HCT116 (cell line): ENCODE measurements at places on chromosomes 1 and 21. TPM values are rescaled to one million over a fixed set of nuclear protein-coding genes. Genes with fewer than 3 reads are reported as not detected.

Gene MAN1C1
- 1.2 TPM for total RNA-seq

Gene RAB42
- total RNA-seq, result not detected

Gene ELAPOR1
- 0.57 TPM for total RNA-seq

Gene PRR9
- total RNA-seq, result not detected

Gene MYOG
- not detected for total RNA-seq

Gene SLFNL1
- 0.20 TPM for total RNA-seq

Gene PTPN22
- total RNA-seq, result 0.17 TPM

Gene MNDA
- not detected for total RNA-seq

Gene CFAP45
- total RNA-seq, result 0.59 TPM

Gene KRTAP19-1
- total RNA-seq, result not detected

Gene KCNQ4
- total RNA-seq, result 4.1 TPM

Gene SYCP1
- not detected for total RNA-seq

Gene SMPDL3B
- 16.4 TPM for total RNA-seq

Gene CDA
- total RNA-seq, result 28.6 TPM

Gene JAM2
- 0.15 TPM for total RNA-seq

Gene ACOT11
- 31.1 TPM for total RNA-seq

Gene OR6N1
- total RNA-seq, result not detected

Gene MTARC1
- total RNA-seq, result 26.5 TPM

Gene BTBD8
- 2.8 TPM for total RNA-seq

Gene AMY1C
- total RNA-seq, result not detected

Gene NBPF9
- total RNA-seq, result 17.2 TPM

Gene HTR6
- total RNA-seq, result 0.57 TPM

Gene LINGO4
- total RNA-seq, result not detected

Gene ELF3
- total RNA-seq, result 200 TPM

Gene EFNA3
- total RNA-seq, result 20.4 TPM

Gene C1orf141
- total RNA-seq, result not detected

Gene ZNF593OS
- not detected for total RNA-seq

Gene CYP4A22
- not detected for total RNA-seq

Gene TEDDM1
- total RNA-seq, result not detected

Gene SDC3
- 40.1 TPM for total RNA-seq

Gene TMEM51
- 16.6 TPM for total RNA-seq

Gene ORC1
- total RNA-seq, result 25.6 TPM

Gene RHBDL2
- total RNA-seq, result not detected

Gene OR2M3
- not detected for total RNA-seq

Gene CRABP2
- total RNA-seq, result 209 TPM

Gene SLC16A1
- 96.7 TPM for total RNA-seq

Gene LRRC38
- total RNA-seq, result not detected

Gene TNFSF4
- total RNA-seq, result 0.89 TPM
